Glutamatergic neuron (in vitro differentiated cells): ENCODE measurements at places on chromosomes 2 and 18. TPM values are rescaled to one million over a fixed set of nuclear protein-coding genes. Genes with fewer than 3 reads are reported as not detected.

- DNase-seq, result peak; percentile 72
These were observed at the start of gene FRZB for GRCh38 chr2:182866461-182867406. FRZB (minus strand) TSS chr2:182866637; CDS start chr2:182866552, 85 bp downstream.

The SLC5A7 gene
- total RNA-seq, result 0.27 TPM

The TUBA3E gene
- total RNA-seq, result not detected

The CAPN14 gene
- total RNA-seq, result 0.25 TPM

DNA sequence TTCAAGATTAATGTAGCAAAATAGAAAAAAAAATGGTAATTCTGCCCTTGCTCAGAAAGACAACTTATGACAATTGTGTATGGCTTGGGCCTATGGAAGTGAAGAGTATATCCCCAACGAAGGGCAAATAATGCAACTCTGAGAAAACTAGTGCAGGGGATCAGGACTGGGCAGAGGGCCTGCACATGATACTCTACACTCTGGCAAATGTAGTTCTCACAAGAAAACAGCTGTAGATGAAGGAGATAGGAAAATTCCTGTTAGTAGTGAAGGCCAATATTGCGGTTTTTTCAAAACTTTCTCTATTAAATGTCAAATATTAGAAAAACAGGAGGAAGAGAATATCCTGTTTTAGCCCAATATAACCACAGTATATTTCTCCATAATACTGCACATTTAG is 77.8 kb downstream of the SCN9A start:
- DNase-seq, result no peak

GRCh38 chr2:150292807-150293206 is 194.7 kb downstream of the RND3 start:
- no peak for DNase-seq

- no peak for DNase-seq
These were observed 23.3 kb upstream of the ALLC start for GRCh38 chr2:3634596-3635121.

DNA sequence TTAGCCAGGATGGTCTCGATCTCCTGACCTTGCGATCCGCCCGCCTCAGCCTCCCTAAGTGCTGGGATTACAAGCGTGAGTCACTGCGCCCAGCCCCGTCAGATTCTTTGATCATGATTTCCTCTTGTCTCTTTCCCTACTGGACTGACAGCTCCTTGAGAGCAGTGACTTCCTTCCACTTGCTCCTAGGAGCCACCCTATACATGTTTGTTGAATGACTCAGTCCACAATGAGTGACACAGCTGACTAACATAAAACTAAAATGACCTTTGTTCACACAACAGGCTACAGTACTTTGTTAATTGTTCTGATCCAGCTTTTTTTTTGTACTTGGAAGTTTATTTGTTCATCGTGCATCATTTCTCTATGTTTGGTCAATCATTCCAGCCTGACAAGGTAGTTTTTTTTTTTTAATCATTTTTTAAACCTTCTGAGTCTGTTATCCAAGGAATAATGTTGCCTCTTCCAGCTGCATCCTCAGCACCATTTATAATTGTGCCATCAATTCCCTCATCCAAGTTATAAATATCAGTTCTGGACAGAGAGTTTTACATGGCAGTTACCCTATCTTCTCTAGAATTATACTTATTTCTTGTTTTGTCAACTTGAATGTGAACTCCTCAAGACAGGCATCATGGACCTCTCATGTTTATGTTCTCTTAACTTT is 42.9 kb upstream of the TUBA3E start:
- no peak for DNase-seq
